Esophagus squamous epithelium (tissue), 5 donors: ENCODE measurements at places on chromosomes 16 and 17.

DNA sequence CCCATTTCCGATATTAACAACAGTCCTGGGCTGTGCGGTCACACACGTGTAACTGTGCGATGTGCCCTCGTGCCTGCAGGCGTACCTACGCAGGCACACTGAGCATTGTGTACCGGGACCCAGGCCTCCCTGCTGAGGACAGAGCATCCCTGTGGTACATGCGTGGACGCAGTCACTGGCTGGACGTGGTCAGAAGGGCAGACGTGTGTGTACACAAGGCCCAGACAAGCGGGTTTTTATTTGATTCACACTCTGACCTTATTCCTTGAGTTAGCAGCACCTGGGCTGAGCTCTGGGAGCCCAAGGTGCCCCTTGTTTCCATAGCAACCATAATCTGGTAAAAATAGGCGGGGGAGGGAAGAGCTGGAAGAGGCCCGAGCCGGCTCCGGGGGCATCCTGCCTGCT lies 19.5 kb downstream of the RAP1GAP2 start:
- DNase-seq: no peak

DNA sequence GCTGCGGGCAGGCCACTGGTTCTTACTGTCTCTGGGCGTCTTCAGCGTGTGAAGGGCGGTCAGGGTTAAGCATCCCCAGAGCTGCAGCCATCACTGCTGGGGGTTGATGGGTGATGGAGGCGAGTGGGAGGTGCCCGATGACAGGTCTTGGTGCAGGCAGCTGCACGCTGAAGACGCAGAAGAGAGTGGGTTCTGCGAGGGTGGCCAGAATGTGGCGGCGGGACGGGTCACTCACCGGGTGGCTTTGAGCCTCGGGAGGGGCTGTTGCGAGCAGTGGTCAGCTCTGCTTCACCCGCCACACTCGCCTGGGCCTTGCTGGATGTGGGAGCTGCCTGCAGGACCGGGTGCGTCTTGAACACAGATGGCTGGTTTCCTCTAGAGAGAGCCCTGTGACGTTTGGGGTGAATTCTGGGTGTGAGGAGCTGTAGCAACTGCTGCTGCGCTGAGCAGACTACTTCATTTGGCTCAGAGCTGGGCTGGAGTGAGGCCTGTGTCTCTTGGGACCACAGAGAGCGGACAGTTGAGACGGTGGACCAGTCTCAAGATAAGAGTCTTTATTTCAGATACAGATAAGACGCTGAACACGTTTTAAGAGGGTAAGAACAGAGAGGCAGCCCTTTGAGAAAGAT lies 44.6 kb upstream of the ZNF750 start:
- DNase-seq: no peak

DNA sequence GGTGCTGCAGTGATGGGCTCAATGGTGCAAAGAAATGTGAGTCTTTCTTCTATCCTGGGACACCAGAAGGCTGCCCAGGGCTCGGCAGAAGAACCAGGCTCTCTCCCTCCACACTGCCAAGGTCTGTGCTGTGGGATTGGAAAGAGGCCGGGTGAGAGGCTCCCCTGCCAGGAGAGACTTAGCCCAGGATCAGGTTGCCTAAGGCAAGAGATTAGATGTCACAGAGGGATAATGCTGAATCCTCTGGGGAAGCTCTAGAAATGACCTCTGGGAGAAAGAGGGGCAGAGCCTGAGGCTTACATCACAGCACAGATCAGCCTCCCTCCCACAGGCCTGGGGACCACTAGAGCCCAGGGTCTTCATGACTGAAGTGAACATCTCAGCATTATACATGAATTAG lies 5.7 kb upstream of the DOC2B start:
- DNase-seq: no peak

DNA sequence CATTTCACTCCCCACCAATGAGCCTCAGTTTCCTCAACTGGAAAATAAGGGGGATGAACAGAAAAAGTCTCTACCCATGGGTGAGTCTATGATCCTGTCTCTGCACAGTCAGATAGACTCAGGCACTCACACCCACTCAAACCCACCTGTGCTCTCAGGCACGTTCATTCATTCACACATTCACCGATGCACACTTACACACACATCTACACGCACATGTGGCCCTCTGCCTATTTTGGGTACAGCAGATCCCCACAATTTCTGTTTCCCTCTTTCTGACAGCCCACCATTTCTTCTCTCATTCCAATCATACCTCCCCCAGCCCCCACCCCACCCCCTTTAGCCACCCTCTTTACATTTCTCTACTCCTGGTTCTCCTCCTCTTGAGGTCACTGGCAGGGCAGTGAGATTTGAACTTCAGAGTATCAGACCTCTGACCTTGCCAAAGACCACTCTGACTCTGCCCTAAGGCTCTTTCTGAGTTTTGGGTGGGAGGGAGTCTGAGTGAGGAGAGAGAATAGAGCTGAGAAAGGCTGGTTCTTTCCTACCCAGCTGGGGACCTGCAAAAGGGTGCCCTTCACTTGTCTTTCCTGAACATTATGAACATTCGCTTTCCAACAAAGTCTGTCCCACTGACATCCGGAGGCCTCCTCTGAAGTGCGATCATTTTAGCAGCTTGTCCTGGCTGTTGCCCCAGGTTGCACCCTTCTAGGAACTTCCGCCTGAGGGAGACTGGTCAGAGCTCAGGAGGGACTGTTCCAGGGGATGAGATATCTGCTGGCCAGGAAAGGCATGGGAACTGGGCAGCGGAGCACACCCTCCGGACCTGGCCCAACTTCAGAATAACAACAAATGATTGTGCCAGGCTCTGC lies 10.1 kb upstream of the COL1A1 start:
- DNase-seq: no peak

DNA sequence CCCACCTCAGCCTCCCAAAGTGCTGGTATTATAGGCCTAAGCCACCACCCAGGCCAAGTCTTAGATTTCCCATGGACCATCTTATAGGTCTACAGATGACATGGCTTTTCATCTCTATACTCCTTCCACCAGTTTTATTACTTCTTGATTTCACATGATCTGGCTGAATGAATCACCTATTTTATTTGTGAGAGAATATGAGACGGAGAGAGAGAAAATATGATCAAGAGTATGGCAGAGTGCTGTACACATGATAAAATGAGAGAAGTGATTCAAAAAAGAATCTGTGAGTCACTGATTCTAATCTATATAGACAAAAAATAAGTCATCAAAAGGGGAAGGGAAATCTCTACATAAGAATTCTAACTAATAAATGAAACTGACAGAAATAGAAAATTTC lies 13.7 kb downstream of the ACSM1 start:
- DNase-seq: no peak

- DNase-seq: no peak
Measured at GRCh38 chr17:48143629-48144028, 36.1 kb downstream of the SNX11 start.

DNA sequence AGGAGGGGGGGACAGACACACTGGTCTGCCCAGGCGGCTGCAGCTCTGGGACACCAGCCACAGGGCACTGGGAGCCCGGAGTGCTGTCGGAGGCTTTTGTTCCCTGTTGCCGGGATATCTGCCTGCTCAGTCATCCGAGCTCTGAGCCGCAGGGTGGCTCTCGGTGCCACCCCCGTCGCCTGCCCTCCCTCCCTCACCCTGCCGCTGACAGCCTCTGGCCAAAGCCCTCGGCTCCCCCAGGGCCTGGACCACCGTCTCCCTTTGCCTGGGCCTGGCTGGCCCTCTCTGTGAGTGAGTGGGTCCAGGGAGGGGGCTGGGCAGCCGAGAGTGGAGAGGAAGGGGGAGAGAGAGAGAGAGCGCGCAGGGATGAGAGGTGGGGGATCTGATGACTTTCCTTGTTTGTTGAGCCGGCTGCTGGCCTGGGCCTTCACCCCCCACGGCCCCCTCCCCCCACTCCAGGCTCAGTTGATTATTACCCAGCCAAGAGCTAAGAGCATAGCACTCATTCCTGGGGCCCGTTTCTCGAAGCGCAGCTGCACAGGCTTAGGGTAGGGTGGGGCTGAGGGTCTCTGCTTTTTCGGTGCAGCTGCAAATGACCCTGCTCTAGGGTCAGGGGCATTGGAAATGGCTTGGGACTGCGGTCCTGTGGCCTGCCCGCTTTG lies 2.7 kb downstream of the FOXJ1 start:
- DNase-seq: no peak

DNA sequence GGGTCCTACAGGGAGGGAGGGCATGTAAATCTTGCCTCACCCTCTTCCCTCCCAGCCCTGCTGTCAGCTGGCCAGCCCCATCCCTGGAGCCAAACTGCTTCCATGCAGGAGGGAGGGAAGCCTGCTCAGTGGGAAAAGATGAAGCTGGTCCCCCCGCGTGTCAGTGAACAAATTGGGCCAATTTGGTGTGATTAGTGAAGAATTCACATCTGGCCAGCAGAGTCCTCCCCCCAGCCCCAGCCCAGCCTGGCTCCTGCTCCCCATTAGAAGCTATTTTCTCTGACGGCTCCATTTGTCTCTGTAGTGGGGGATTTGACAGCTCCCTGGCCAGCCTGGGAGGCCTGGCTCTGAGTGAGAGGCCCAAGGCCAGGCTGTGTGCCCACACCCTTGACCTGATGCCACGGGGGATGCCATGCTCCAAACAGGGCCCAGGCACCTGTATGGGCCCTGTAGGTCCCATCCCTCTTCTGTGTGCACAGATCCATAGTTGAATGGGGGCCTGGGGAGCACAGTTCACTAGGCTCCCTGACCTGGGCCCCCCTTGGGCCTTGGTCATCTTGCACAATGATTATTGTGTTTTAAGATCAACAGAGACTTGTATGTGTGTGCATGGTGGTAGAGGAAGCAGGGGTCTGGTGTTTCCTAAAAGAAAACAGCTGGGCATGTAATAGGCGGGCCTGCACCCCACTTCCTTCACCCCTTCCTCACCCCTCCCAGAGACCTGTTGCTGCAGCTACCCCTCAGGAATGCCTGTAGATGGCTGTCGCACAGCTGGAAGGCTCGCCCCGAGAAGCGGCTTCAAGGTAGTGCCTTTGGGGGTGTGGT lies 50.7 kb upstream of the TAC4 start:
- DNase-seq: no peak

DNA sequence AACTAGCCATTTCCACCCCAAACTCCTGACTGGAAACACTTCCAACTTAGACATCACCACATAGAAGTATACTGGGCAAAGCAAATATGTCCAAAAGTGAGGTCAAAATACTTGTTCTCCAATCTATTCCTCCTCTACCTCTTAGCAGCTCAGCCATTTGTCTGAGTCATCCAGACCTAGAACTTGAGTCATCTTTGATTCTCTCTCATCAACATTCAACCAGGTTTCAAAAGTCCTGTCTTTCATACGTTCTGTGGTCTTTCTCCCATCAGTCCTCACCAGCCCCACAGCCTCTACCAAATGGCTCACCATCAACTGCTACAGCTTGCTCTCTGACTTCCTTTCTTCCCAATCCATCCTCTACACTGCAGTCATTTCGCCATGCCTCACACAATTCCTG lies 6.8 kb downstream of the ANKFY1 start:
- no peak for DNase-seq

GRCh38 chr17:21357281-21357680 lies 18.9 kb upstream of the KCNJ12 start:
- DNase-seq: no peak

GRCh38 chr17:36947922-36948716 lies 635 bp upstream of the AATF start:
- no peak for DNase-seq

- no peak for DNase-seq
Measured at GRCh38 chr17:40597556-40598300, 32.5 kb upstream of the CCR7 start.

GRCh38 chr16:11151885-11152629 lies 103.9 kb downstream of the SOCS1 start:
- DNase-seq: no peak

DNA sequence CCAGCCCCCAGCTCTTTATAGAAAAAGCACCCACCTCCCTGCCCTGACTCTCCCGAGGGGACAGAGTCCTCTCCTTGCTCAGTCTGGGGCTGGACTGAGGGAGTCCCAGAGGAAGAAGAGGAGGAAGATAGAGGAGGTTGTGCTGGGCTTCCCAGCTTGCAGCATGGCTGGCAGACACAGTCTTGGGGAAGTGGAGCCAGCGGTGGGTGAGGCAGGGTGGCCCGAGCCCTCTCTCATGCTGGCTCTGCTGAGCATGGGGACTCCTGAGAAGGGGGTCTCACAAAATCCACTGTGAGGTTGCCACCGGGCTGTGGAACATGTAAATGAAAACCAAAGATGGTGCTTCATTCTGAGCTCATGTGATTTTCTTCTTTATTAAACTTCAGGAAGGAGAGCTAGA lies 398.5 kb downstream of the SLC39A11 start:
- no peak for DNase-seq

GRCh38 chr16:89009343-89010209 lies 32.6 kb upstream of the CBFA2T3 start:
- DNase-seq: no peak

DNA sequence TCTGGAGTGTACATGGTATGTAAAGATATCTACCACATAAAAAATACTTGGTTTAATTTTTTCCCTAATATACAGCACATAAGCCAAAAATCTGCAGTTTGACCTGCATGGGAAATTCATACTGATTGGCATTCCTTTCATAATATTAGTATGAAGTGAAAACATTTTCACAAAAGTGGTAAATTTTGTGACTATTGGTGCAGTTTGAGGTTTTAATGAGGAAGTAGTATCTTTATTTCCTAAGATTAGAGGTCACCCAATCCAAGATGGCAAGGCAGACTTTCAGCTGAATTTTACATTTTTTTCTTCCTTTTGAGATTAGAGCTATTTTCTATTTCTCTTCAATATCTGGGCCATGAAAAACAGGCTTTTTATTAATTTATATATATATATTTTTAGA lies 21.2 kb downstream of the METTL9 start:
- no peak for DNase-seq

DNA sequence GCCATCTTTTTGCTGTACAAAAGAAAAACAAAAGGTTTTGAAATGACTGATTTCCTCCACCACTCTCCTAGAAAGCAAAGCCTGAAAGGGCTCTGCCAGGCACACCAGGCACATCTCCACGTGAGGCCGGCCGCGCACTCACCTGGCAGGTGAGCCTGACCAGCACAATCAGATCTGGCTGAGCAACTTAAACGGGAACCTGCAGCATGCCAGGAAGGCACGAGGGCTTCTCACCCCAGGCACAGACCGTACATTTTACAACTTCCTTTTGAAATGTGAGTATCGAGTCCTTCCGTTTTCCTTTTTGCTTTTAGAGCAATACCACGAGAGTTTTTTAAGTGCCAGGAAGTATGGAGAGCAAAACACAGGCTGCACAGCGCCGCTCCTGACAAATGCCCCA lies 22.5 kb downstream of the SLC38A10 start:
- no peak for DNase-seq

DNA sequence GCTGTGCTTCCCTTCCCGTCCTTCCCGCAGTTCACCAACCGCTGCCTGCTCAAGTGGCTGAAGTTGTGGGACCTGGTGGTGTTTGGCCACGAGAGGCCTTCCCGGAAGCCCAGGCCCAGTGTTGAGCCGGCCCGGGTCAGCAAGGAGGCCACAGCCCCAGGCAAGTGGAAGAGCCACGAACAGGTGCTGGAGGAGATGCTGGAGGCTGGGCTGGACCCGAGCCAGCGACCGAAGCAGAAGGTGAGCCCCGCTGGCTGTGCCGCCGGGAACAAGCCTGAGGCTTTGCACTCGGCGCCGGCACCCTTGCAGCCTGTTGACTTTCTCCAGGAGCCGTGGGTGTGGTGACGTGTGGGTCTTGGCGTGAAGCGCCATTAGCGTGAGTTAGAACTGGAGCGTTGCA lies 2.7 kb downstream of the CHTF18 start:
- DNase-seq: no peak

- no peak for DNase-seq
Measured at GRCh38 chr17:80115159-80115558, 13.8 kb downstream of the GAA start.
